ENCODE measurements at places on chromosomes 6 and 20. TPM values are rescaled to one million over a fixed set of nuclear protein-coding genes. Genes with fewer than 3 reads are reported as not detected.

OR12D3 gene
- not detected for total RNA-seq

- H3K36me3 ChIP-seq = no peaks in the 10 kb centered on the region
- no peak overlapping the region for H3K4me3 ChIP-seq
Measured at GRCh38 chr6:162289972-162290371, 437.6 kb downstream of the PRKN start.

GRCh38 chr20:63135411-63135810, 80.5 kb downstream of the YTHDF1 start:
- H3K4me3 ChIP-seq = no peak overlapping the region
- H3K27me3 ChIP-seq = peaks cover 47% of the 10 kb centered on the region
- DNase-seq = no peak
- no peak overlapping the region for H3K27ac ChIP-seq
- no peaks in the 10 kb centered on the region for H3K4me1 ChIP-seq

GRCh38 chr20:35831029-35831428, 59.2 kb downstream of the PHF20 start:
- no peaks in the 10 kb centered on the region for H3K27me3 ChIP-seq
- no peak overlapping the region for H3K4me3 ChIP-seq
- H3K27ac ChIP-seq = no peak overlapping the region
- no peak for DNase-seq
- H3K4me1 ChIP-seq = peaks cover 6% of the 10 kb centered on the region

- DNase-seq = no peak
- no peaks in the 10 kb centered on the region for H3K36me3 ChIP-seq
- no peaks in the 10 kb centered on the region for H3K27me3 ChIP-seq
- H3K27ac ChIP-seq = peak overlapping the region; percentile 100
- H3K4me1 ChIP-seq = peaks cover 20% of the 10 kb centered on the region
Measured at GRCh38 chr6:110816677-110817076, 1.4 kb upstream of the CDK19 start.

PLN gene
- total RNA-seq = 0.45 TPM

DNA sequence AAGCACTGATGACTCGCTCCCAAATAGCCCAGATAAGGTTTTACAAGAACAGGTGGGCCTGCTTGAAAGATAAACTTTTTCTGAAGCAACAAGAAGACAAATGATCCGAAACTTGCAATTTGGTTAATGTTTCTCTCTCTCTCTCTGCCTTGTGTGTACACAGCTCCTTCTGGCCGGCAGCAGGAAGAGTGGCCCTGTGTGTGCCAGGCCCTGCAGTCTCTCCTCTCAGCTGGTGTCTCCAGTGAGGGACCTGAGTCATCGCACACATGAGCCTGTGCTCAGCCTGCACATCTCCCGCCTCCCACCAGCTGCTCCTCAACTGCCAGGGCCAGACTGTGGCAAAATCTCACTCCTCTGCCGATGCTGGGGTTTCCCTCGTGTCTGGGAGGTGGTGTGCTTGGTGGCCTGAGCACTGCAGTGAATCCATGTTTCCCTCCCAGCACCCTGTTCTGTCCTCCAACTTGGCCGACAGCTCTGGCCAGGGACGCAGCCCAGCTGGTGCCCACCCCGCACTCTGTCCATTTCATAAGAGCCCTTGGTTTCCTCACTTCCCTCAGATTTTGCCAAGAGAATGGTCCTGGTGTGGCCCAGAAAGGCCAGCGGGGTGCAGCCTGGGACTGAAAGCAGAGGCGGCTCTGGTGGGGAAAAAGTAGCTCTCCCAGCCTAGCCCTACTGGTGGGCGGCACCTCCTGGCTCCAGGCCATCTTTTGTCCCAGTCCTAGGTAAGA, 49.4 kb downstream of the ERMARD start:
- peak; percentile 64 for DNase-seq
- peaks cover 19% of the 10 kb centered on the region for H3K4me1 ChIP-seq
- peak overlapping the region; percentile 34 for H3K4me3 ChIP-seq
- H3K27me3 ChIP-seq = peaks cover 25% of the 10 kb centered on the region
- no peaks in the 10 kb centered on the region for H3K36me3 ChIP-seq
- H3K27ac ChIP-seq = peak overlapping the region; percentile 55

- no peak overlapping the region for H3K4me3 ChIP-seq
- no peaks in the 10 kb centered on the region for H3K27me3 ChIP-seq
- H3K4me1 ChIP-seq = no peaks in the 10 kb centered on the region
- DNase-seq = peak; percentile 80
Measured at GRCh38 chr20:59087829-59088433, 45.3 kb upstream of the PRELID3B start.

PFDN4 gene
- total RNA-seq = 28.4 TPM

- H3K27me3 ChIP-seq = no peaks in the 10 kb centered on the region
- no peak overlapping the region for H3K27ac ChIP-seq
- H3K4me1 ChIP-seq = peaks cover 17% of the 10 kb centered on the region
- DNase-seq = no peak
- peaks cover 31% of the 10 kb centered on the region for H3K36me3 ChIP-seq
Measured at GRCh38 chr20:25563876-25564275, 21.5 kb downstream of the NINL start.

ZNF334 gene
- 12.6 TPM for total RNA-seq

DNA sequence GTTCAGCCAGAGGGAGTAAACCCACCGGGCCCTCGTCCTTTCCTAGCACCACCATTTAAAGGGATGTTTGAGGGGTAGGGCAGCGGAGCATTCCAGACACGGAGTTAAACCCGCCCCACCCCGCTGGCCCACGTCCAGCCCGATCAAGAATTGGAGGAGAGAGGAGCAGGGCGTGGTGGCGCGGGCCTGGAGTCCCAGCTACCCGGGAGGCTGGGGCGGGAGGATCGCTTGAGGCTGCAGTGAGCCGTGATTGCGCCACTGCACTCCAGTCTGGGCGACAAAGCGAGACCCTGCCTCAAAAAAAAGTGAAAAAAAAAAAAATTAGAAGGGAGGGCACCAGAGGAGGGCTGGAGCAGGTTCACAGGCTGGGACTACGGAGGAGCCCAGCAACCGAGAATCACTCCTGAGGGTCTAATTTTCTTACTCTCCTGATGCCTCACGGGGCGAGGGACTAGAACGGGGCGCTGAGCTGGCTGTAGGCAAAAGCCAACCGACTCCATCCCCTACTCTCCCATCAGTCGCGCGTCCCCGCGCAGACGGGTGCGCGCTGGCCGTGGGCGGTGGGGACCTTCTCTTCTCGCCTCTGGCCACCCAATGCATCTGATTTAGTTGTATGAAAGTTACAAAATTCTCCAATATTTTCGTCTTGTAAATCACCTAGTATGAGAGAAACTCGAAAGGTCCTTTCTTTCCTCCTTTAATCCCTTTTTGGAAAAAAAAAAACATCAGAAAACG, 6.1 kb upstream of the HSPA1B start:
- peaks cover 4% of the 10 kb centered on the region for H3K36me3 ChIP-seq
- no peak for DNase-seq
- H3K4me1 ChIP-seq = peaks cover 40% of the 10 kb centered on the region
- peak overlapping the region; percentile 98 for H3K27ac ChIP-seq
- H3K4me3 ChIP-seq = peak overlapping the region; percentile 93
- no peaks in the 10 kb centered on the region for H3K27me3 ChIP-seq

- H3K27me3 ChIP-seq = no peaks in the 10 kb centered on the region
- no peak for DNase-seq
- H3K36me3 ChIP-seq = peaks cover 27% of the 10 kb centered on the region
- no peak overlapping the region for H3K4me3 ChIP-seq
Measured at GRCh38 chr6:152221806-152222628, 414.5 kb downstream of the ESR1 start.

- peaks cover 4% of the 10 kb centered on the region for H3K27me3 ChIP-seq
- DNase-seq = no peak
- H3K36me3 ChIP-seq = no peaks in the 10 kb centered on the region
- H3K4me1 ChIP-seq = peaks cover 7% of the 10 kb centered on the region
- H3K4me3 ChIP-seq = no peak overlapping the region
Measured at GRCh38 chr6:18893540-18894269, 506.6 kb downstream of the RNF144B start.

DNA sequence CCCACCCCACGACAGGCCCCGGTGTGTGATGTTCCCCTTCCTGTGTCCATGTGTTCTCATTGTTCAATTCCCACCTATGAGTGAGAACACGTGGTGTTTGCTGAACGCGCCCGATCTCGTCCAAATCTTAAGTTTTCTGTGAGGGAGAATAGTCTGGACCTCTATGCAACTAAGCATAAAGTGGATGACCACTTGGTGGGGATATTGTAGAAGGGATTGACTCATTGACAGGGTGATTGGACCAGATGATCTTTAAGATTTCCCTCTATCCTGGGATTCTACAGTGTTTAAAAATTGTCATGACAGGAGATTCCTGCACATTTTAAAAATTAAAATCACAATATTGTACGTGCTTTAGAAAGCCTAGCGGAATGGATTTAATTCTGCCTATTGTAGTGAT, 141.3 kb downstream of the TRMT11 start:
- no peaks in the 10 kb centered on the region for H3K4me1 ChIP-seq
- H3K27me3 ChIP-seq = no peaks in the 10 kb centered on the region
- H3K36me3 ChIP-seq = peaks cover 3% of the 10 kb centered on the region
- no peak for DNase-seq
- H3K4me3 ChIP-seq = no peak overlapping the region

- H3K4me3 ChIP-seq = no peak overlapping the region
- no peak overlapping the region for H3K27ac ChIP-seq
- peaks cover 9% of the 10 kb centered on the region for H3K4me1 ChIP-seq
- no peak for DNase-seq
Measured at GRCh38 chr20:16007164-16007563, 566.1 kb downstream of the KIF16B start.

GRCh38 chr6:129621252-129621651, 88.7 kb downstream of the ARHGAP18 start:
- H3K27ac ChIP-seq = no peak overlapping the region
- no peaks in the 10 kb centered on the region for H3K4me1 ChIP-seq
- H3K27me3 ChIP-seq = no peaks in the 10 kb centered on the region
- H3K4me3 ChIP-seq = no peak overlapping the region
- DNase-seq = no peak

DNA sequence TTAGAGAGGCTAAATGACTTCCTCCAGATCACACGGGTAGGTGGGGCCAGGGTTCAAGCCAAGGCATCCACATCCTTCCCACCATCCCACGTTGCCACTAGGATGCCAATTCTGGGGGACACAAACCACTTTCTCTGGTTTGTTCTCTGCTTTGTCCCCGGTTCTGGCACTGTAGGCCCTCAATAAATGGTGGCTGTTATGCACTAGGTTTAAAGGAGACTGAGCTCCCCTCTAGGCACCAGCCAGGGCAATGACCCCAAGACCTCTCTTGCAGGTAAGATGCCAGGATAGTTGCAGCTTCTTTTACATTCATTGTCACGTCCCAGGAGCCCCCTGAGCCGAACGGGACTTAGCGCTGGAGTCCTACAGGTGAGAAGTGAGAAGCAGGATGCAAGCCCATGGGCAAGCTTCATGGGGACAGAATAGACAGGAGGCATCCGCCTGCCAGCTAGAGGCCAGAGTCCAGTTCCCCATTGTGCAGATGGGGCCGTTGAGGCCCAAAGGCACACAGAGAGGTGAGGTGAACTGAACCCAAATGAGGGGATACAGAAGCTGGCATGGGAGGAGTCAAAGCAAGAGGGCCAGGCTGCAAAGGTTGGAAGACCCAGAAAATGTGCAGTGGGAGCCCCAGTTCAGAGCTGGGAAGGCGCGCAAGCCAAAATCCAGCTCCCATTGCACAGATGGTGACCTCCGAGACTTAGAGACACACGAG, 677 bp downstream of the PXMP4 start:
- H3K4me1 ChIP-seq = peaks cover 13% of the 10 kb centered on the region
- peak overlapping the region; percentile 78 for H3K27ac ChIP-seq
- peaks cover 3% of the 10 kb centered on the region for H3K36me3 ChIP-seq
- no peak for DNase-seq

GRCh38 chr6:148382861-148383260, 40.2 kb downstream of the SASH1 start:
- no peaks in the 10 kb centered on the region for H3K27me3 ChIP-seq
- H3K4me3 ChIP-seq = no peak overlapping the region
- no peak for DNase-seq
- H3K27ac ChIP-seq = no peak overlapping the region

VSTM2L gene
- 11.6 TPM for total RNA-seq

BPI gene
- total RNA-seq = not detected

GRCh38 chr6:156809034-156809433, 31.9 kb downstream of the ARID1B start:
- DNase-seq = no peak
- H3K4me1 ChIP-seq = peaks cover 54% of the 10 kb centered on the region
- H3K36me3 ChIP-seq = peaks cover 18% of the 10 kb centered on the region
- no peaks in the 10 kb centered on the region for H3K27me3 ChIP-seq
- H3K27ac ChIP-seq = no peak overlapping the region
- no peak overlapping the region for H3K4me3 ChIP-seq

PSORS1C2 gene
- not detected for total RNA-seq

RNF39 gene
- total RNA-seq = 1.5 TPM

PHF3 gene
- total RNA-seq = 46.7 TPM

- no peak for DNase-seq
- H3K27me3 ChIP-seq = no peaks in the 10 kb centered on the region
- H3K4me1 ChIP-seq = peaks cover 5% of the 10 kb centered on the region
- no peak overlapping the region for H3K4me3 ChIP-seq
- H3K27ac ChIP-seq = peak overlapping the region; percentile 1
- no peaks in the 10 kb centered on the region for H3K36me3 ChIP-seq
Measured at GRCh38 chr6:89007209-89008000, 44.0 kb upstream of the RNGTT start.

DNA sequence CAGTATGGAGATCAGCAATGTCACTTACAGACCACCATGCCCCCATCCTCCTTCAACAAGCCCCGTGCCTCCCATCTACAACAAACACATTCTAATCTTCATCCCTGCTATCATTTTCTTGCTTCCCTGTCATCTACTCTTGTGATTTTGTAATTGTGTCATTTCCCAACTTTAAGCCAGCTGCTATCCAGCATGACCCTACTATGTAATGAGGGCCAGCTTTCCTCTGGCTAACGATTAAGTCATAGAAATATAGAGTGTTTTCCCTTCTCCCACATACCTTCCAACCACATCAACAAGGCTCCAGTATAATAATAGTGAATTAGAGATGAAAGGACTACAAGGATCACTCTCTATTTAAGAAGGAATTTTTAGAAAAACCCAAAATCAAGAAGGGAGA, 607.0 kb downstream of the TENT5A start:
- H3K4me1 ChIP-seq = no peaks in the 10 kb centered on the region
- no peak for DNase-seq
- H3K4me3 ChIP-seq = no peak overlapping the region

Data from type B pancreatic cell (in vitro differentiated cells).